ENCODE measurements at places on chromosomes 13 and 19.

DNA sequence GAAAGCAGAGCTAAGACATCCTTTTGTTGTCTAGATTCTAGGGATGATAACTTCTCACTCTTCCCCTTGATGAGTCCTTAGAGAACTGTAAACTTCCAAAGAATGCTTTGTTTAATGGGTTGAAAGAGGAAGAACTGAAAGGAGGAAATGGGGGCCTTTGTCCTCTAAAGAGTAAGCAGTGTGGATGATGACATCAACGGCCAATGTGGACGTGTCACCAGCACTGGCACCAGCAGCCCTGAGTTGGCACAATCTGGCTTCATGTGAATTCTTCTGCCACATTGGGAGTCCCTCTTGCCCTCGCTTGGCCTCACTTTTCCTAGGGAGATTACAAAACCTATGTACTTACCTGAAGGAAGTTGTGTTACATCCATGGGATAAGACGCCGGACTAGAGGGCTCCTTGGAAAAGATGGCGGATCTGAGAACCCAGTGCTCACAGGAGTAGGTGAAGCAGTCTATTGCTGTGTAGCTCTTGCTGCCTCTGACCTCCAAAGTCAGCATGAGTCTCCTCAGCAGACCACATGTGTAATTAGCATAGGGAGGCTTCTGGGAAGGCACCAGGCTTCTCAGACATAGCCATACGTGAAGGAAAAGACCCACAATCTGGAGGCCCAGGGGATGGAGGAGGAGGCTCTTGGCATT is 62.8 kb downstream of the RGCC start:
- no peak for DNase-seq

GRCh38 chr19:496112-496665 is at the start of gene MADCAM1:
Gene MADCAM1 (plus strand): TSS chr19:496486. CDS start chr19:496500, 14 bp downstream.
- no peak for DNase-seq

DNA sequence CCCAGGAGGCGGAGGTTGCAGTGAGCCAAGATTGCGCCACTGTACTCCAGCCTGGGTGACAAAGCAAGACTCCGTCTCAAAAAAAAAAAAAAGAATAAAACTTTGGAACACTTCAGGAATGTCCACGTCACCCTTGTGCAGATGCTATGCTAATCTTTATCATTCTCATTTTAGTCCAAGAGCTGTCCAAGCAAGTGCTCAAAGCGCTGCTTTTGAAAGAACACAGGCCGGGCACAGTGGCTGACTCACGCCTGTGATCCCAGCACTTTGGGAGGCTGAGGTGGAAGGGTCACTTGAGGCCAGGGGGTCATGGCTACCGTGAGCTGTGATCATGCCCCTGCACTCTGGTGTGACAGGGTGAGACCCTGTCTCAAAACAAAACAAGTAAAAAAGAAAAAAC is 11.1 kb upstream of the UQCR11 start:
- DNase-seq, result no peak

DNA sequence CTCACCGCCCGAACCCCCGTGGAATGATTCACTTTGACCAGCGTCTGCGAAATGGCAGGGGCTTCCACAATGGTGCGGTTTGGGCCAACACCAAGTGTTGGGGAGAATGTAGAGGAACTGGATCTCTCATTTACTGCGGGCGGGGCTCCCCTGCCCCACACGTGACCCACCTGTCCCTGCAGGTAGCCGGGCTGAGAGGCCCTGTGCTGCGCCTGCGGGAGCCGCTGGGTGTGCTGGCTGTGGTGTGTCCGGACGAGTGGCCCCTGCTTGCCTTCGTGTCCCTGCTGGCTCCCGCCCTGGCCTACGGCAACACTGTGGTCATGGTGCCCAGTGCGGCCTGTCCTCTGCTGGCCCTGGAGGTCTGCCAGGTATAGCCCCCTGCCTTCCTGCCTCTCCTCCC is 5.8 kb upstream of the FLT3LG start:
- DNase-seq, result no peak

DNA sequence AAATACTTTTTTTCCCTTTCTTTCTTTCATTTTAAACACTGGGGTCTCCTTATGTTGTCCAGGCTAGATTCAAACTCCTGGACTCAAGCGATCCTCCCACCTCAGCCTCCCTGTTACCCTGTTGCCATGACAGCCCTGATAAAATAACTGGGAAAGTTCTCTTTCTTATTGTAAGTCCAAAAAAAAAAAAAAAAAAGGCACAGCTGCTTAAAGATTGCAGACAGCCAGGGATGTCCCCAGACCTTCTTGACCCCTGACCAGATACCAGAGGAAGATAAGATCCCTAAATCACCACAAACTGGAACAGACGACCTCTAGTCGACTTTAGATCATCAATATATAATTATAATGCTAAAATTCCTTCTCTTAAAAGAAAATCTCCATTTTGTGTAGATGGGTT is 1.1 kb upstream of the MVB12A start:
- DNase-seq, result no peak

- peak; percentile 59 for DNase-seq
Observed at GRCh38 chr19:17855280-17856152, 4.2 kb upstream of the RPL18A start.

GRCh38 chr13:39835253-39835652 is 179.8 kb downstream of the COG6 start:
- no peak for DNase-seq

- DNase-seq, result no peak
Observed at GRCh38 chr13:94710065-94710781, 2.1 kb downstream of the SOX21 start.

DNA sequence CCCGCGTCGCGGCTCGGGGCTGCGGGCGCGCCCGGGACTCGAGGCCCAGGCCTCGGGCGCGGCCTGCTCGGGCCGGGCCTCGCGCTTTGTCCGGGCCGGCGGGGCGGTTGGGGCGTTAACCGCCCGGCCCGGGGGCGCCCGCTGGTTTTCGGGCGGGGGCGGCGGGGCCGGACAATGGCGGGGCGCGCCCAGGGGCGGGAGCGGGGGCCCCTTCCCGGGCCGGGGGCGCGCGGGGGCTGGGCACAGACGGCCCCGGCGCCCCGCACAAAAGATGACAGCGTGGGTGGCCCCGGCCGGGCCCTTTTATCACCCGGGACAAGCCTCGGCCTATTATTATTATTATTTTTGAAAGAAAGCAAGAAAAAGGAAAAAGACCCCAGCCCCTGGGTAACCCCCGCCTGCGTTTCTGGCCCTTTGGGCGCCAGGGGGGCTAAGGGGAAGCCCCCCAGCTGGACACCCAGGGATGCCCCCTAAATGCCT is 419 bp downstream of the KDM4B start:
- no peak for DNase-seq

GRCh38 chr13:109012115-109012514 is 382.7 kb downstream of the MYO16 start:
- no peak for DNase-seq

DNA sequence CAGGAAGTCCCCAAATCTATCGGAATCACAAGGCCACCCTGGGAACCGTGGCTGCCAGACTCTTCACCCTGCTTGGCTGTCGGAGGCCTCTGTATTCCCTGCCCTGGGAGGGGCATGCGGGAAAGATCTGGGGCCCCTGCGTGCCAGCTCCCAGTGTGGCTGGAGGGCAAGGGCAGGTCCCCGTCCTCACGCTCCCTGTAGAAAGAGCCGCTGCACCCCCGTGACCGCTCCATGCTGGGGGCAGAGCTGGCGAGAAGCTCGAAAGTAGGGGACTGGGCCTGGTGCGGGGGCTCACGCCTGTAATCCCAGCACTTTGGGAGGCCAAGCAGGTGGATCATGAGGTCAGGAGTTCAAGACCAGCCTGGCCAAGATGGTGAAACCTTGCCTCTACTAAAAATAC is 208.4 kb upstream of the SOX1 start:
- DNase-seq, result no peak

DNA sequence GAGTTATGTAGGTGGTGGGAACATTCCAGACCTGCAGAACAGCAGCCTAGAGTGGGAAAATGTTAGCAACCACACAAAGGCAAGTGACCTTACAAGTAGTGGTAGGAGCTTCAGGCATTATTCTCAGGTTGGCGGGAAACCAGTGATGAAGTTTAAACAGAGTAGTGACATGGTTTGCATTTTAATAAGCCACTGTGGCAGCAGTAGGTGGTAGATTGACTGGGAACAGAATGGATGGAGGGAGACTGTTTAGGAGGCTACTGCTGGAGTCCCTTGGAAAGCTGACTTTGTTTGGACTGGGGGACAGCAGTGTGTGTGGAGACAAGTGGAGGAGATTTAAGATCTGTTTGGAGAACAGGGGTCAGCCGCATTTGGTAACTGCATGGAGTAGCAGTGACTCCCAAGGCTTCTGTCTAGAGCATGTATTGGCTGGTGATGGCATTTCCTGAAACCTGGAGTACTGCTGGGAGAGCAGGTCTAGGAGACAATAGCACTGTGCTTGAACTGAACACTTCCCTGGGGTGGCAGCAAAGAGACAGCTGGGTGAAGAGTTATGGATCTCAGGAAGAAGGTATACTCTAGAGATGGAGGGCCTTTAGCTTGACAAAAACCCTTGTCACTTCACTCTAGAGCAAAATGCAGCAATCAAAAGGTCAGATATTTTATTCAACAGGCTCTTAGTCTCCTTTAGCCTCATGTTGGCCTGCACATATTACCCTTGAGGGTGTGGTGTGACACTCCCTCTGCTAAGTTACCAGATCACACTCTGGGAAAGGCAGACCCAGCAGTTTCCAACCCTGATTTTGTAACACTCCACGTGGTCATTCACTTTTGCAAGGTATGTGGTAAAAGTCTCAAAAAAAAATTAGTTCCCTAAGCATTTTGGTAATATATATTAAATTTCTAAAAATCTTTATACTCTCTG is 70.3 kb downstream of the DHRS12 start:
- peak; percentile 5 for DNase-seq

DNA sequence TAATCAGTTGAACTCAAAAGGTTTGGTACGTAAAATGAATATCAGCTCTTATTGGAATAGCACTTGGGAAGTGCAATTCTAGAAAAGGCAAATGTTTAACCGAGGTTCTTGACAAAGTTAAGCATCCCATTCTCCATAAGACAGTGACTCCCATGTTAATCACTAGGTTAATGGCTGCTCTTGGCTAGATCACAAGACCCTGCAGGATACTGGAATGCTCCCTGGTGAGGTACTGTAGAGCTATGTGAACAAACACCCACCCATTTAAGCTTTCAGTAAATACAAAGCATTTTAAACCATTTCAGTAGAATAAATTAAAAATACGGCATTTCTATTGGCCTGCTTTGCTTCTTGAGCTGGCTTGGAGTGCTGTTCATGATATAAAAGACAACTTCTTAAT is 56.5 kb downstream of the TDRD3 start:
- DNase-seq, result no peak

DNA sequence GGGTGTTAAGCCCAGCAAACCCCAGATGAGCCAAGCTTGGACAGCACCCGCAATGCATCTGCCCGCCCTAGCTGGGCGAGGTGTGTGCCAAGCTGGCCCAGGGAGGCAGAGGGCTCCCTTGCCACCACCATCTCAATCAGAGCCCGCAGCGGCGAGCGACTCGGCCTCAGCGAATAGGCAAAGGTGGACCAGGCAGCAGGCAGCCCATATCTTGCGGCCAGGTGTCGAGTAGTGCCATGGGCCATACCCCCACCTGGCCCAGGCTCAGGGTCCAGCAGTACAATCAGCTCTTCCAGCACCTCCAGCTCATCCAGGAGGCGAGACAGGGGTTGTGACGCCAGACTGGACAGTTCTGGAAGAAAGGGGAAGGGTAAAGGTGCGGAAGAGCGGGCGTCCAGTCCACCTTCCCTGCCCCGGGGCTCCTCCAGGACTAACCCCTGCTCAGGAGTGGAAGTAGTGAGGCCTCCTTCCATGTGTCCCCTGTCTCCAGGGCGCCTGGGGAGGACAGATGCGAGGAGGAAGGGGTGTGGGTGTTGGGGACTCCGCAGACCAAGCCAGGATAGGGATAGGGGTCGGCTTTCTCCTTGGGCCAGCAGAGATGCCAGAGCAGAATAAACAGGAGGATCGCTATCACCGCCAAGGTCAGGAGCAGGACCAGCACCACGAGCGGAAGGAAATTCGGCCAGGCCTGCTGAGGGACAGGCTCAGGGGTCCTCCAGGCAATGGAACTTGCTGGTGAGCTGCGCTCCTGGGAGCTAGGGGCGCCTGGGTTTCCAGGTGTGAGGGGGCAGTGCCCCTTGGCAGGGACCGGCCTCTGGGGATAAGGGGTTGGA is 2.8 kb downstream of the IGFLR1 start:
- no peak for DNase-seq

GRCh38 chr13:70388935-70389334 is 280.7 kb upstream of the KLHL1 start:
- no peak for DNase-seq

- peak; percentile 48 for DNase-seq
Observed at GRCh38 chr13:26221399-26221720, 754 bp downstream of the RNF6 start.

- DNase-seq, result peak; percentile 48
Observed at GRCh38 chr13:24053519-24054251, 106.8 kb upstream of the SPATA13 start.

DNA sequence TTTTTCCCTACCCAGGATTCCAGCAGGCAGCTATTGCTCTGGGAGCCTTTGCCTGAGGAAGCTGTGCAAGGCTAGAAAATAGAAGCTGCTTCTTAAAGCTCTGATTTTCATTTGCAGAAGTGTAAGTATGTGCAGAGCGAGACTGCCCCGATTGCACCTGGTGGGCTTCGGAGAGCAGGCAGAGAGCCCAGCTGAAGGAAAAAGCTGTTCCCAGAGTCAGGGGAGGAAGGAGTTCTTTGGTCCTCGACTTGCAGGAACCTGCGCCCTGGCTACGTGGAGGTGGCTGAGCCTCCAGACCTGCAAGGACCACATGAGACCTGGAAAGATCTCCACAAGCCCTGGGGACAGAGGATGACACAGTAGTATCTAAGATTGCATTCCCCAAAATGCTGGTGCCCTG is 235.0 kb upstream of the ARGLU1 start:
- DNase-seq, result no peak

DNA sequence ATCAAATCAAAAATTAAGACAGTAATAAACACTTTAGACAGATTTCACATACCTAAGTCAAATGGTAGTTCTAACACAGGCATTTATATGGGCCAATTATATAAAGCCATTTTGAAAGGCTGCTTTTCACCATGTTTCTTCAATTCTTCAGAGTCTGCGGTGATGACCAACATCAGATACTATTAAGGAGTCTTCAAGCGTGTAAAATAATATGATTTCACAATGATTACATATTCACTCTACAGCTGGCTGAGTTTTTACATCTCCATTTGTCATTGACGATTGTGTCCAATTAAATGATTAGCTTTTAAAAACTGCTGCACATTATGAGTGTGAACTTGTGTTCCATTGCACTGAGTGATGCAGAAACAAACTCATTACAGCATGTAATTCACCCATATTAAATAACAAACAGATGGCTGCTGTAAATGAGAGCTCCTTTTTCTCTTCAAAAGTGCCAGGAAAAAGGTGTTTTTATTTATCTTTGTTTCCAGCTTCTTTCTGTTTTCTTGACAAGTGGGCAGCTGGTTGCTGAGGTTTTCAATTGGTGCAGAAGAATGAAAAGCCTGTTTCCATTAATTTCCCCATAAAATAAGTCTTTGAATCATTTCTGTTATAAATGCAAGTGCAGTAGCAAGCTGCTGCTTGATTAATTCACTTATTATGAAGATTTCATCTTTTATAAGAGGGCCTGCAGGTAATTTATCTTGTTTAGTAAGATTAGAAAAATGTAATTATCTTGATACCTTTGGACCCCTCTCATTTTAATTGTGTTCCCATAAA is 676.1 kb upstream of the KLHL1 start:
- DNase-seq, result no peak
